ELR (cell line): ENCODE measurements at places on chromosomes 16 and 17.

- DNase-seq, result peak; percentile 90
Measured at GRCh38 chr16:30409125-30410060, 2.0 kb downstream of the ZNF771 start.

DNA sequence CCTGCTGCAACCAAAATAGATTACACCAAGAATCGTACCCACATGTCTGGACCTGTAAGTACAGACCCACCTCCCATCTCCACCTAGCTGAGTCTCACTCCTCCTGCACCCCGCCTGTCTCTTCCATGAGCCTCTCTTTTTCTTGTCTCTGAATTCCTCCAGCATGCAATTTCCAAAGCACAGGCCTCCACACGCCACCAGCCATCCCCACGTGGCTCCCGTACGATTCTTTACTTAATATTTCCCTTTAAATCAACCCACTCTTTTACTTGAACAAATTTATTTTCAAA, 1.2 kb downstream of the RPH3AL start:
- DNase-seq, result no peak

DNA sequence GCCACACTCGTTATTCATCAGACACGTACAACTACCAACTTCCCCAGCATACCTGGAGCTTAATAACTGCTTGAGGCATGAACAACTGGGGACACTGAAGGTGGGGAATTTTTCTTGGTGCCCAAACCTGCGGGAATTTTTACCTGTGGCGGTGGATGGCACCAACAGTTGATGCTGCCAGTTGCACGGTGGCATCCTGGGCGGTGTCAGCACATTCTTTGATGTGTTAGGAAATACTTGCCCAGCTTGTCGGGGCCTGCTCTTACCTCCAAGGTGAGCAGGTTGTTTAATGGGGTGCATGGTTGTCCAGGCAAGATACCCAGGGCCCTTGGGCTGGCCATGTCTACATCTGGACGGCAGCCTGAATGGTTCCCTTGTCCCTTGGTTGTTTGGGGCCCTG, 79.6 kb downstream of the CRISPLD2 start:
- DNase-seq, result no peak

GRCh38 chr17:44781551-44782325, 22.9 kb downstream of the ADAM11 start:
- peak; percentile 31 for DNase-seq

DNA sequence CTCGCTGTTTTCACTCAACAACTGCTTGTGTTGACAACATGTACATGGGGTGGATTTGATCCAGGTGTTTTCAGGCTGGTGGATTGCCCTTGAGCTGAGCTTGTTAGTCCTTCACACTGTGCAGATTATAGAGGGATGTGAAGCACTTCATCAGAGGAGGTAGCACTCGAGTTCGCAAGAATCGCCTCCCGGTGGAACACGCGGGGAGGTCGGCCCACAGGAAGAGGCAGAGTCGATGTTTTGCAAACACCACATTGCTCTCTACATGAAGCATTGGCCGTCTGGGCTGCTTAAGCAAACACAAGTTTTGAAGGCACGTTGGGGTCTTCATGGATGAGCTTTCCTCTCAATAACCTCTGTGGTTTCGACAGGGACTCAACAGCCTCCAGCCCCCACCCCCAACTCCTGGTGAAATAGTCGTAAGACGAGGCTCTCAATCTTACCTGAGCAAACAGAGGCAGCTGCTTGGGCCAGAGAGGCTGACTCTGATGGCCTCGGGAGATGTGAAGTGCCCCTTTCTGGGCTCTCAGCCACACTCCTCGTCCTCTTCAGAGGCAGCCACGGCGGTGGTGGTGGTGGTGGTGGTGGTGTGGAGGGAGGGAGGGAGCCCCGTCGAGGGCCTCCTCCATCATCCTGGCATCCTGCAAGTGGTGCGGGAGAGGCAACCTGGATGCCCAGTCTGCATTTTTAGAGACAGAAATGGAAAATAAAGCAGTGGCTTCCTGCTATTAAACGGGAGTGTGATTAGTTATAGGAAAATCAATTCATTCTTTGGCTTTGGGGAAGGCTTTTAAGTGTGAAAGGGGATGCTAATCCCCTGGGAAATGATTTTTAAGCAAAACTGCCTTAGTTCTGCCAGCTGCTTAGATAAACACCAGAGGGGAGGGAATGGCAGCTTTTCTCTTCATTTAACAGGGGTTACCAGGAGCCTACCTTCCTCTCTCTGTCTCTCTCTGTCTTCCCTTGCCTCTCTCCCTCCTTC, 552.5 kb upstream of the EEF2KMT start:
- no peak for DNase-seq

DNA sequence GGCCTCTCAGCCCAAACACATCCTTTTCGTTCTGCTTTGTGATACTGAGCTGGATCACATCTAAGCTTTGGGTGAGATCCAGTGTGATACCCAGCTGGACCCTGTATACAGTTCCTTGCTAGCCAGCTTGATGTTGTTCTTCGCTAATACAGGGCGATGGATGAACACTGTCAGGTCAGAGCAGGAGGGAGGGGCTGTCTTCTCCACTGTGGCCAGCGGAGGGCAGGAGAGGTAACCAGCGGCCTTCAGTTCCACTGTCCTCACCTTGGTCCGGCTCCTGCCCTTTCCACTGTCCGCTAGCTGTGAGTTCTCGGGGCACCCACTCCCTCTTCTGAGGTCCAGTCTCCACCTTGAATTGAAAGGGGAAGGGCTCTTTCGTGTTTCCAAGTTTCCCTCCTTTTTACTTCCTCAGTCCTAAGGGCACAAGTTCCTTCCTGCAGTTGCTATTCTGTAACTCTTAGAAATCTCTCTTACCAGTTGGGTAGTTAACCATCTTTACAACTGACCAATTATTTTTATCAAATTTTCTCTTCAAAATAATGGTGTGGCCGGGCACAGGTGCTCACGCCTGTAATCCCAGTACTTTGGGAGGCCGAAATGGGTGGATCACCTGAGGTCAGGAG, 3.0 kb upstream of the ZNF213 start:
- peak; percentile 63 for DNase-seq

GRCh38 chr17:32482568-32483320, 4.0 kb upstream of the CDK5R1 start:
- DNase-seq, result no peak

GRCh38 chr16:3735541-3735940, 18.2 kb upstream of the TRAP1 start:
- DNase-seq, result no peak

DNA sequence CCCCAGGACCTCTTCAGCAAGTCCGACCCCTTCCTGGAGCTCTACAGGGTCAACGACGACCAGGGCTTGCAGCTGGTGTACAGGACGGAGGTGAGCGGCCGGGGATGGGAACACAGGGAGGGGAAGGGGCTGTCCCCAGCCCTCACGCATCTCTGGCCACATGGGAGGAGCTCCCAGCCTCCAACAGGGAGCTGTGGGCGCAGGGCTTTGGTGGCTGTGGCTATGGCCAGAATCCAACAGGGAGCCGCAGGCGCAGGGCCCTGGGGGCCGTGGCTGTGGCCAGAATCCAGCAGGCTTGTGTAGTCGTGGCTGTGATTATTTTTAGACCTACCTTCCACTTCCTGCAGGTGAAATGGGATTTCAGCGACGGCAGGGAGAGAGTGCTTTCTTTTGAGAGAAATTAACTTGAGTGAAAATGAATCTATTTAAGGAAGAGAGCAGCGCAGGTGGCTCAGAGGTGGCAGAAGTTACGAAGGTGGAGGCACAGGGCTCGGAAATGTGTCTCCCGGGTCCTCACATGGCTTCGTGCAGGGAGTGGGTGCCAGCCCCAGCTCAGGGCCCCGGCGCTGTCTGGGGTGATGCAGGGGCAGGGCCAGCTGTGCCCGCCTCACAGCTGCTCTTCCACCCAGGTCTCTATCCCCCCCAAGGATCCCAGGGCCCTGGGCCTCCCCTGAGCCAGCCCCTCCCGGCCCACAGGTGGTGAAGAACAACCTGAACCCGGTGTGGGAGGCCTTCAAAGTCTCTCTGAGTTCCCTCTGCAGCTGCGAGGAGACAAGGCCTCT, 9.4 kb downstream of the CPNE7 start:
- DNase-seq, result no peak

GRCh38 chr16:11093572-11094074, 149.3 kb downstream of the CLEC16A start:
- DNase-seq, result no peak

- peak; percentile 73 for DNase-seq
Measured at GRCh38 chr16:21628772-21629171, 23.6 kb downstream of the IGSF6 start.

DNA sequence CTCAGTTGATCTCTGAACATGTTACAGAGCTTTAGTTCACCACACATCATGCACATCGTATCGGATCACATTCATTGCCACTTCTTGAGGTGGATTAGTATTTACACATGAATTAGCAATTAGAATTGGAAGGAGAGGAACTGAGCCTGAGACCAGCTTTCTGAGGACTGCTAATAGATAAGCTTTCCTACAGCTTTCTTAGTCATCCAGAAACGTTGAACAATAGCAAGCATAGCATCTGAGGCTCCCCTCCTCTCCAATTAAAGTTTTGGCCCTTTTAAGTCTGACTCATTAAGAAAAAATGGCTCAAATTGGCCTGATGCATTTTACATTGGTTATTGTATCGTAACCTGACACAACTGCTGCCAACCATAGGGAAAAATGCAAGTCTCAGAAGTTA, 1130.4 kb downstream of the CDH8 start:
- no peak for DNase-seq

GRCh38 chr17:15238676-15239422, 26.3 kb downstream of the PMP22 start:
- no peak for DNase-seq

GRCh38 chr17:48592577-48592976, 1.0 kb downstream of the HOXB5 start:
- DNase-seq, result no peak

- DNase-seq, result no peak
Measured at GRCh38 chr17:4747847-4748246, 8.1 kb upstream of the CXCL16 start.

- no peak for DNase-seq
Measured at GRCh38 chr17:79617740-79618382, 7.0 kb upstream of the RBFOX3 start.

DNA sequence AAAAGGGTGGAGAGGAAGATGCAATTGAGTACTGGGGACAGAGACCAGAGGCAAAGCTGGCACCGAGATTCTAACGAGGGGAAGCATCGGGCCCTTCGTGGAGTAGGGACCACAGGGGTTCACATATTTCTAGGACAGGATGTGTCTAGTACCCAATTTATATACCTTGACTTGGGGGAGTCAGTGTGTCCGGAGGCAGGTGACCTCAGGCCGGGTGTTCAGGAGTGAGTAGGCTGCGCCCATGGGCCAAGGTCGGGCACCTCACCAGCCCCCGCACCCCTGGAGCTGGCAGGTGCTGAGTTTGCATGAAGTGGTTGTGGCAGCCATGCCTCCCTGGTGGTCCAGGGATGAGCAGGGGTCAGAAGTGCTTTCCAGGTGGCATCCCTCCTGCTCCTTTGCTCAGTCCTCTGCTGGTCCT, 8.6 kb upstream of the NXPH3 start:
- no peak for DNase-seq

DNA sequence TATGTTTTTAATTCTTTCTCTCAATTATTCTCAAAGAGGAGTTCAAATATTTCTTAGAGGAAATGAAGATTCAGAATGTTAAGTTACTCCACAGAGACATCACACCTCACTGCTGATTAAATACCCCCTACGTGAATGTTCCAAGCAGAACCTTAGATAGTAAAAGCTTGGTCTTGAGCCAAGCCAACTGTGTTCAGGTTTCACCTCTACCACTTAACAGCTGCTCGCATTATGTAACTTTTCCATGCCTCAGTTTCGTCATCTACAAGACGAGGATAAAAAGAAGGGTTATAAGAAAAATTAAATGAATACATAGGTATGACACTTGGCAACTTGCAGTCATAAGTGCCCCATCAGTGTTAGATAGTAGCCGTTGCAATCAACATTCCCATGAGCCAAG, 356.2 kb downstream of the RBFOX1 start:
- no peak for DNase-seq

DNA sequence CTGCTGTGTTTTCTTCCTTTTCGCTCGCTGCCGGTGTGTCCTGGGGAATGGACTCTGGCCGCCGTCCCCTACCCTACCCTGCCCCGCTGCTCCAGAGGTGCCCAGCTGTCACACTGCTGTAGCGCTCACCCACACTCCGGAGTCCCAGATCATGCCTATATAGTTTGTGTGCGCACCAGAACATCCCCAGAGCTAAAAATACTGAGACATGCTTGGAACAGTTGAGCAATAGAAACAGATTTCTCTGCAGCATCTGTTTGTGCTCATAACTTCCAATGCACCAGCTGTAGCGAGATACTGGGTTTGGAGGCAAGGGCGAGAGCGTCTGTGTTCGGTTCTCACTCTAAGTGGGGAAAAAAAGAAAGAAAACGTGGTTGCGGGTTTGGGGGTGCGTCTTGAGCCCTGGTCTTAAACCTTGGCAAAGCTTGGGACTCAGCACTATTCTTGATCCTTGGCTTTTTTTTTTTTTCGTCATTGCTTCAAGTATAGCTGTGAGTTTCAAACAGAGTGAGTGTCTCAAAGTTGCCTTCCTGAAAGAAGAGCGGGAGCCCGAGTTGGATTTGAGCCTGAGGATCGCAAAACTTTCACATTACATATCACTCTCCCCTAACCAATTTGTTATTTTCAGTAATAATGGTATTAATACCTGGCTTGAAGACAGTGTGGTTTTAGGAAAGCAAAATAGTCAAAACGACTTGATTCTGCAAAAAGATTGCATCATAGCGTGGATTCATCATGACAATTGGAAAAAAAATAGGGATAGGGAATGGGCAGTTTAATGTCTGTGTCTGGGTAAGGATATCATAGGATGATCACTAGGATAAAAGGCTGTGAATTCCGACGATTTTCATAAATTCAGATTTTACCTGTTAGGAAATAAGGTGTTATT, 621 bp downstream of the KCNJ2 start:
- peak; percentile 51 for DNase-seq

- DNase-seq, result no peak
Measured at GRCh38 chr17:41171886-41172285, 3.9 kb upstream of the KRTAP4-3 start.

DNA sequence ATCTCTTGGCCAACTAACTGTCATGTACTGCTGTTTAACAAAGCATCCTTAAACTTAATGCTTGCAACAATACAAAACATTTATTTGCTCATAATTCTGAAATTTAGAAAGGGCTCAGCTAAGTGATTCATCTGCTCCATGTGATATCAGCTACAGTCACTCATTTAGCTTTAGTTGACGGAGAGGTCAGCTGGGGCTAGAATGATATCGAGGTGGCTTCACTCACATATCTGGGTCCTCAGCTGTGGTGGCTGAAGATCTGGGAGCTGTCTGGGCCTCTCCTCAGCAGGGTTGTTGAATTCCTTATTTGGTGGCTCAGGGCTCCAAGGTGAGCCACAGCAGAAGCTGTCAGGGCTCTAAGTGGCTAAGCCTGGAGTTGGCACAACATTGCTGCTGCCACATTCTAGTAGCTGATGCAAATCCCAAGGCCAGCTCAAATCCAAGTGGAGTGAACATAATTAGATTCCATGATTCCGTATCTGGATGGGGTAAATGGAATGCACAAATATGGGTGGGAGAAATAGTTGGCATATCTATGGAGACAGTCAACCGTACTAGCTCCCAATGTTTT, 62.8 kb downstream of the HS3ST3A1 start:
- DNase-seq, result no peak

- DNase-seq, result no peak
Measured at GRCh38 chr17:77869665-77870132, 88.8 kb upstream of the TNRC6C start.
